Kidney (tissue), 22 donors: ENCODE measurements at places on chromosomes 5 and 9. TPM values are rescaled to one million over a fixed set of nuclear protein-coding genes. Genes with fewer than 3 reads are reported as not detected.

GRCh38 chr5:28370896-28371295 lies 1332.5 kb upstream of the CDH9 start:
- no peak for DNase-seq

HAPLN1 gene
- 0.06 TPM for polyA plus RNA-seq

DNA sequence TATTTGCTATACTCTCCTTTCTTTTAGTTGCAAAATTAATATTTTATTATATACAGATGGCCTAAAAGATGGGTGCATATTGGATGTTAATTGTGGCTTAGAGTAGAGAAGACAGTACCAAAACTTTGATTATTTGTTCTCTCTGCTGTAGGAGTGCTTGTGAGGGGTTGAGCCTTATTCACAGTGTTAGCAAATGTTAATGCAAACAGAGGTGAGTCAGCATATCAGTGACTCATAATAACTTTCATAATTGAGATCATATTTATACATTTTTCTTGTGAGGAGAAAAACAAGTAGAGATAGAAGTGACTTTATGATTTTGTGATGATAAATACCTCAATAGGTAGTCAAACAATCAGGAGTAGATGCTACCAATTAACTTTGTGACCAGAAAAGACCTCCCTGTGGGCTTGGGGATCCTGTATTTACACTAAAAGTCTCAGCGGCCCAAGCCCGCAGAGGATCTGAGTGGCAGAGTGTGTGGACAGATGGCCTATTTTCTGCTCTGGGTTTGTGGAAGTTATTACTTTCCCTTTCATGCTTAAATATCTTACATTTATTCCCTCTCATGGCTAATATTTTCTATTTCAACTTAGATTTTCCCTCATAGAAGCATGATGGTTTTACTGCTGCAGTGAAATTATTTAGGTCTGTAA lies 226.5 kb downstream of the TAF11L14 start:
- DNase-seq = no peak

ANKRD34B gene
- polyA plus RNA-seq = not detected

GPX8 gene
- polyA plus RNA-seq = 13.5 TPM

PDLIM7 gene
- 46.4 TPM for polyA plus RNA-seq

CER1 gene
- 0.45 TPM for polyA plus RNA-seq

DNA sequence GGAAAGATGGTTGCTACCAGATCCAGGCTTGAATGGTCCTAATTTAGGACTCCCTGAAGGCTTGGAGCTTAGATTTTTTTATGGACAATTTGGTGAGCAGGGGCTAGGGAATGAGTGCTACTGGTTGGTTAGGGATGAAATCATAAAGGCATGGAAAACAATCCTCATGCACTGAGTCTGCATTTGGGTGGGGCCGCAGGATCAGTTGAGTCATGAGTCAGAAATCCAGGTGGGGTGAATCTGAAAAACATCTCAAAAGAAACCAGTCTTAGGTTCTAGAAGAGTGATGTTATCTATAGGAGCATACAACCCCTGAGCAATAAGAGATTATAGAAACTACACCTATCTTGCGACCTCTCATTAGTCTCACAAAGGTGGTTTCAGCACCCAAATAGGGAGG lies 300.0 kb downstream of the KIF4B start:
- no peak for DNase-seq

DNA sequence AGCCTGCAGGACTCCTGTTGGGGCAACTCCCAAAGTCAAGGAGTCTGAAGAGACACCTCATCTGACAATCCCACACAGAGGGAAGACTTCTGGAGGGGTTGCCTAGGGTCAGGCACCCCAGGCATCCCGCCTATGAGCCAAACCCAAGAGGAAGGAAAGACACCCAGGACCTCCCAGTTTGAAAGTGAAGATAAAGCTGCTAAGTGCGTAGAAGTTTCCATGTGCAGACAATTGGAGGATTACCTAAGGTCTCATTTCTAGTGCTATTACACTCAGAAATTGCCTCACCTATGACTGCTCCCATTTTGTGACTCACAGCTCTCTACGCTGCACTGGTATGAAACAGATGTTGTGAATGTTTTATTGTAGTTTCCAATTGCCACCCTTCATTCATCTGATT lies 322.9 kb downstream of the SLIT3 start:
- DNase-seq = no peak

- DNase-seq = no peak
Measured at GRCh38 chr5:30505014-30505886, 688.2 kb upstream of the CDH6 start.

DNA sequence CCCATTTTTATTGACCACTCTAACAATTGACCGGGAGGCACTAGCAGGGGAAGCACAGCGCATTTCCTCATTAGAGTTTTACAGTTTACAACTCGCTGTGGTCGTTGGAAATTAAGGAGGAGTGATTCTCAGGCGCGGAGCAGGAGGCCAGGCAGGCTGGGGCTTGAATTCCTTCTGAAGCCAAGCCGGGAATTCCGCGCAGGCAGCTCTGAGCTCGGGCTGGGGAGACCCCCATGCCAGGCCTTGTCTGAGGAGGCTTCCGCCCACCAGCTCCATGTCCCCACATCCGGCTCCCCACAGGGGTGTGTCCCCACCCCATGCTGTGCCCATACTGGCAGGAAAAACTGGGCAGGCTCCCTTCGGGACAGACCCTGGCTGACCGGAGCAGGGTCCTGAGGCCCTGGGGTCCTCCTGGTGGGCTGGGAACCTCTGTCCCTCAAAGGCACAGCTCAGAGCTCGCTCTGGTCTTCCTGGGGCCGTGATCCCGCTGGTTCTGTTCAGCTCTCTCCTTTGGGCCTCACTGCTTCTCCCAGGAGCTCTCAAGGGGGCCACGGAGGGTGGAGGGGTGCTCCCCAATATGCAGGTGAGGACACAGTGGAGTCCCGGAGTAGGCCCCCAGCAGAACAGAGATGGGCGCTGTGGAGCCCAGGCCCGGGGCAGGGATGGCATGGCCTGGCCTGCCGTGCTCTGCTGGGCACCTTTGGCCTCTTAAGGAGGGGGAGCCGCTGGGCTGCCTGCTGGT lies 1.3 kb upstream of the NRARP start:
- DNase-seq = peak; percentile 84

- DNase-seq = no peak
Measured at GRCh38 chr9:37192803-37193202, 72.4 kb downstream of the ZCCHC7 start.

IL5 gene
- not detected for polyA plus RNA-seq

KIF24 gene
- 0.58 TPM for polyA plus RNA-seq

DNA sequence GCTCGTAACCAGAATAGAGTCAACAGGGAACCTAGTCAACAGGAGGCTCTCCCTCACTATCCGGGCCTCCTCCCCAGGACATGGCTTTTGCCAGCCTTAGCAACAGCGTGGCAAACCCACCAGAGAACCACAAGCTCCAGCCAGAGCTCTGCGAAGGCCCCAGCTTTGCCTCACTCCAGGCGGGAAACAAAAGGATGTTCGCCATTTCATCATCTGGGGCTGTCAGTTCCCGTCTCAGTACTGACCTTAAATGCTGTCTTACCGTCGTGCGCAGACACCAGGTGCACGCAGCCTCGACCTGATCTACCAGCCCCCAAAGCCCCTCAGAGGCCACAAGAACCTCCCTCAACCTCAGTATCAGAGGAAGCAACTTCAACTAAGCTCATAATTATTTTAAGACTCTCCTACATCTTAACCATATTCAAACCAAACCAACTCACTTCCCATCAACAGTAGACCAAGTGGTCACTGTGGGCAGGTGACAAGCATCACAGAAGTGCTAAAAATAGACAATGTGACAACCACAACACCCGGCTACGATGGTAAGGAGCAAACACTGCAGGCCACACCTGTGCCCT lies 71.4 kb downstream of the SEMA4D start:
- no peak for DNase-seq

- DNase-seq = peak; percentile 60
Measured at GRCh38 chr9:136572828-136573625, 27.2 kb upstream of the NOTCH1 start.

GRCh38 chr9:11457825-11458790 lies 845.3 kb upstream of the PTPRD start:
- no peak for DNase-seq

GRCh38 chr5:54438620-54439389 lies 16.7 kb upstream of the HSPB3 start:
- no peak for DNase-seq

SLC46A2 gene
- not detected for polyA plus RNA-seq

- DNase-seq = peak; percentile 48
Measured at GRCh38 chr9:37955781-37956422, 52.0 kb upstream of the SLC25A51 start.

- no peak for DNase-seq
Measured at GRCh38 chr5:92749943-92750342, 831.1 kb downstream of the NR2F1-AS1 start.

TRIM7 gene
- 5.7 TPM for polyA plus RNA-seq

GRCh38 chr9:70421272-70422180 lies 7.1 kb upstream of the KLF9 start:
- peak; percentile 10 for DNase-seq

DNA sequence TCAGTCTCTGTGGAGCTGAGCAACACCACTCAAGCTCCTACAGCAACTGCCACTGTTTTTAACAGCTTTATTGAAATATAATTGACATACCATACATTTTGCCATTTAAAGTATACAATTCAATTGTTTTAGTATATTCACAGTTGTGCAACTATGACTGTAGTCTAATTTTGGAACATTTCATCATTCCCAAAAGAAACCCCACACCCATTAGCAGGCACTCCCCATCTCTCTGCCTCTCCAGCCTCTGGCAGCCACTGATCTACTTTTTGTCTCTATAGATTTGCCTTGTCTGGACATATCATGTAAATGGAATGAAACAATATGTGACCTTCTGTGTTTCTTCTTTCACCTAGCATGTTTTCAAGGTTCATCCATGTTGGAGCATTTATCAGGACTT lies 43.5 kb downstream of the RUSC2 start:
- no peak for DNase-seq

HAVCR1 gene
- 0.65 TPM for polyA plus RNA-seq

- peak; percentile 81 for DNase-seq
Measured at GRCh38 chr5:112848116-112848811, 12.8 kb upstream of the SRP19 start.

C5orf47 gene
- not detected for polyA plus RNA-seq

- DNase-seq = no peak
Measured at GRCh38 chr9:33843312-33843961, 26.5 kb downstream of the UBE2R2 start.

CCDC187 gene
- 0.84 TPM for polyA plus RNA-seq

GRCh38 chr9:136803551-136804508 lies 3.9 kb upstream of the RABL6 start:
- no peak for DNase-seq

DNA sequence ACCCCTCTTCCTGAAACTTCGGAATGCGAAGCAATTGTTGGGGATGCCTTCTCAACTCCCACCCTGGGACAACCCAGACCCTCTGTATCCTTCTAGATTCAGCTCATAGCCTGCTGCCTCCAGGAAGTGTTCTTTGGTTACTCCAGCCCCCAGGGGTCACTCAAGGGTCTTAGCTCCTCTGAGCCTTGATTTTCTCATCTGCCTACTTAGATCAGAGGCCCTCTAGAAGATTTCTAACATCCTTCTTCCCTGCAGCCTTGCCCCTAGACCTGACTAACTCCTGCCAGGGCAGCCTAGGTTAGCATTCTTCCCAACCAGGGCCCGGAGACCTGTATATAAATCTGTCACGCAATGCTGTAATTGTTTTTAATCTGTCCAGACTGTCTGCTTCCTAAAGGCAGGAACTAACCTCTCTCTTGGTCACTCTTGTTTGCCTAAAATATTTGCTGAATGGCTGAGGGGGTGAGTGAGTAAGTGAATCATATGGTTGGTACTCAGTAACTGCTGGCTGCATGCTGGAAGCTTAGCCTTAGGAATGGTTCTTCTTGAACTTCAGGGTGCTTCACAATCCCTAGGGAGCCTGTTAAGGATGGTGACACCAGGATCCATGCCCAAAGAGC lies 8.2 kb downstream of the GALNT10 start:
- DNase-seq = no peak

ADGRV1 gene
- 7.3 TPM for polyA plus RNA-seq

PURA gene
- polyA plus RNA-seq = 4.7 TPM

DNA sequence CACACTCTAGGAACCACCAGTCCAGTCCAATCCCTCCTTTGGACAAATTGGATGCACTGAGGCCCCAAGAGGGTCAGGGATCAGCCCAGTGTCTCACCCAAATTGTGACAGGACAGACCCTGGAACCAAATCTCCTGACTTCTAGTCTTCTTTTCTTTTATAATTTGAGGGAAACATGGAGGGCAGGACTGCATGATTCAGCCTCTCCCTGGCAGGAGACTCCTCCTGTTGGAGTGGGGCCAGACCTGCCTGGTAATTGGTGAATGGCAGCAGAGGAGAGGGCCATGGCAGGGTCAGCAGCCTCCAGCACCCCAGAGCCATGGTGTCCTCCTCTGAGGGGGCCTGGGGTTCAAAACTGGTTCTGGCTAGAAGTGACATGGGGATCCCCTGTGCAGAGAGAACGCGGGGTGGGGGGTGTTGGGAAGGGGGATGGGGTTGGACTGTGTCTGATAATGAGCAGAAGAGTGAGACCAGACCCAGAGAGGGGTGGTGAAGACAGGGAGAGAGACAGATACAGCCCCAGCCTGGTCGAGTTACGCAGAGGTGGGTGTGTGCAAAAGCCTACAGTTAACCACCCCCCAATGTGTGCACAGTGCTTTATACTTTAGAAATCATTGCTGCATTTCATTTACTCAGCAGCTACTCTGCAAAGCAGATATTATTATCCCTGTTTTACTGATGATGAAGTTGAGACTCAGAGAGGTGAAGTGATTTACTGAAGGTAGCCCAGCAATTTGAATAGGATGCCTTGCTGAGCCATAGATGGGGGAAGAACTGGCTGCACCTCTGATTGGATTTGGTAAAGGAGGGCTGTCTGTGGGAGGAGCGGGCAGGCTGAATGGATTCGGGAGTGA lies 3.8 kb upstream of the SYNPO start:
- DNase-seq = no peak

GRCh38 chr9:134522976-134523375 lies 118.6 kb upstream of the COL5A1 start:
- DNase-seq = no peak

DNA sequence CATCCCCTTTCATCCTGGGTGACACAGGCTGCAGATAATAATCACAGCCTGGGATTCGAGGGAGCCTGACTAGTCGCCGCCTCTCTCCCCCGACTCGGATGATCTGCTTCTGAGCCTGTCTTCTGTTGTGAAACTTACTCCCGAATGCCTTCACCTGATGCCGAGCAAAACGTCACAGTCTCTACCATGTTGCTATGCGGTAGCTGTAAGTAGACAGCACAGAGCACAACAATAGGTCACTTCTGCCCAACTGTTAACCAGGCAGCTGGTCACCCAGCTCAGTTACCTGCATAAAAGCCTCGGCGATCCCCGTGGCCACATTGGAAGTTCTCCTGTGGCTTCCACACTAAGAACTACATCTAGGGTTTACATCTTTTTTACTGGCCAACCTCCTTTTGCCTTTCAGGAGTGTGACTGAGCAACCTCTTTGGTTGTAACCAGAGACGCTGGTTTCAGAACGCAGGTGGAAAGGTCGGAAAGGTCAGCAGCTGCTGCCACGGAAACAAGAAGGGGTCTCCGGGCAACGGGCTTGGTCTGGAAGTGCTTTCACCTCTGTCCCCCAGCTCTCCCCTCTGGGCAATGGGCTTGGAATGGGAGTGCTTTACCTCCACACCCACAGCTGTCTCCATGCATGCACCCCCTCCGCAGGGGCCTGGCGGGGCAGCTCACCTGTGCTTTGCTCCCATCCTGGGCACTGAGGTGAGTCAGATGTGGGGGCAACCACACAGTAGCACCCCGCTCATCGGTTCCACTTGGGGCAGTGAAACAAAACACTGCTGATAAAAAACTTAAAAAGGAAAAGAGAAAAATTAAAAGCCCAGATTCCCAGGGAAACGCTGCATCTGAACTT lies 7.6 kb upstream of the PPP1R26 start:
- DNase-seq = peak; percentile 90

DDX4 gene
- polyA plus RNA-seq = not detected

SPAAR gene
- 3.2 TPM for polyA plus RNA-seq

NAIF1 gene
- polyA plus RNA-seq = 9.7 TPM
